Chondrocyte (in vitro differentiated cells): ENCODE measurements at places on chromosomes 11 and 22. TPM values are rescaled to one million over a fixed set of nuclear protein-coding genes. Genes with fewer than 3 reads are reported as not detected.

The CBLIF gene
- total RNA-seq = not detected in 3 replicates

The HIPK3 gene
- total RNA-seq = 77.6 to 83.0 TPM (median 80.1 TPM) in 3 replicates

GRCh38 chr11:78603792-78604191, 29.1 kb upstream of the NARS2 start:
- DNase-seq = no peak

DNA sequence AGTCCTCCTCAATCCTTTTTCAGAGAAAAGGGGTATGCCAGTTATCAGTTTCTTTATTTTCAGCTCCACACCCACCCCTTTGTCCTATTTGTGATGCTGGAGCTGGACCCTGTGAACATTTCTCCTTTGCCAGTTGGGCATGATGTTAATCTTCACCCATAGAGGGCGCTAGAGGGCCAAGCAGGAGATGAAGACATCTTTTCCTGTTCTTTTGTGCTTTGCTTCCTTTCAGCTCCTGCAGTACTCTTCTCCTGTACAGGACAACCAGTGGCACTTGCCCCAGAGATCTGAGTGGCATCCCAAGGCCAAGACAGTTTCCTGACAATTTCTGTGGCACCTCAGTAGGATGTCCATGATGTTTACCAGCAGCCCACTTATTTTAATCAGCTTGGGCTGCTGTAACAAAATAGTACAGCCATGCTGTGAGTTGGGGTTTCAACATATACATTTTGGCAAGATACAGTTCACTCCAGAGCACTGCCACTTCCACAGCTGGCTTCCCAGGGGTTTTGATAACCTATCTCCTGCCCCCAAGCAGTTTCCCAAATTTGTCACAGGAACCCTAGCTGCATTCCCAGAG, 4.6 kb downstream of the SAA2 start:
- no peak for DNase-seq

GRCh38 chr11:2808850-2809846, 76.4 kb downstream of the CDKN1C start:
- no peak for DNase-seq

- no peak for DNase-seq
These were observed 90.7 kb downstream of the PPP6R3 start for GRCh38 chr11:68551223-68551622.

DNA sequence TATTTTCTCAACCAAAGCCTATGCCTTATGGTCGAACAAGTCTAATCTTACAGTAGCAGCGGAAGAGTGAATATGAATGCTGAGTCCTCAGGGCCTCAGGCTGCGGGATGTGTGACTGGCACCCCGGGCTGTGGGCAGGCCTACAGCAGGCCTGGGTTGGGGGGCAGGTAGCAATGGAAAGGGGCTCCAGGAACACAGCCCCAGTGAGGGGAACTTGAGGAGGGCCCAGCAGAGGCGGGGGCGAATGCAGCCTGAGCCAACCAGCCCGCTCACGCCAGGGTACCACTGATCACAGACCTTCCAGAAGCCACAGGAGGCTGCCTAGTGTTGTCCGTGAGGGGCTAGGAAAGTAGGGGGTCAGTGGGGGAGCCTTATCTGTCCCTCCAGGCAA, 11.3 kb upstream of the CD5 start:
- no peak for DNase-seq

DNA sequence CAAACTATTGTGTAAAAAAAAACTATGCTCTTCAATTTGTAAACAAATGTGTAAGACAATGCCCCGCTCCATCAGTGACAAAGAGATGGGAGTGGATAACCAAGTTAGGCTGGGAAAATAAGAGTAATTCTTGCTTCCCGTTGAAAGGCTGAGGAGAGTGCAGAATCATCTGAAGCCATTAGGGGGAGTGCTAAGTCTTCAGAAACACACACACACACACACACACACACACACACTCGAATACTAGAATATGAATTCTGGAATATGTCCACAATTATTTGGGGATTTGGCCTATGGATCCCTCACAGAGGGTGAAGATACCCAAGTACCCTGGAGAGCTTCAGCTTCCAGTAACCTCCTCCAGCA, 27.8 kb upstream of the ROBO3 start:
- no peak for DNase-seq

DNA sequence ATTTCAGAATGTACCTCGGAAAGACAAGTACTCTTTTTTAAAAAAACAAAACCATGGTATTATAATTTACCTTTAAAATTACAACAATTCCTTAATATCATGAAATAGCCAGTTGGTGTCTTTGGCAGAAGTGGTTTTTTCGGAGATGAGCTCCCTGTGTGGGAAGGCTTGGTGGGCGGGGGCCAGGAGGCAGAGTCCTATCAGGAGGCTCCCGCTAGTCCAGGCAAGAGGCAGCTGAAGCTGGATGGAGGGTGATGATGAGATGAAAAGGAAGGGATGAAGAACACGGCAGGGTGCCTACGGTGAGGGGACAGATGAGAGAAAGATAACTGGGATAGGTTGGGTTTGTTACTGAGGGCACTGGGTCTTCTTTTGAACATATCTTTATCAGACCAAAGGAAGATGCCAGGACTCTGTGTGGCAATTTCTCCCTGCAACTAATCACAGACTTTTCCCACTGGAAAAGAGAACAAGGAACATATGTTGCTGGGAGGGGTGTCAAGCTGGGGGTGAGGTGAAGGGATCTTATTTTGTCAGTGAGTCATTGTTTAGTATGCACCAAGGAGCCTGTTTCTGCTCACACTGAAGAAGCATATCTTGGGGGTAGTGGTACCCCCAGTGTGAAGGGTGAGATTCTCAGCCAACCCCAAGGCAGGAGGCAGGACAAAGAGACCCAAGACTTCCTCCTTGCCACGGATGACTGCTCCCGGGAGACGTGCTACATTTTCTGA, 91.5 kb upstream of the YWHAH start:
- no peak for DNase-seq

- DNase-seq = no peak
These were observed 98.5 kb downstream of the DBX1 start for GRCh38 chr11:20061776-20062175.

GRCh38 chr11:21411104-21411503, 741.7 kb downstream of the NELL1 start:
- no peak for DNase-seq

DNA sequence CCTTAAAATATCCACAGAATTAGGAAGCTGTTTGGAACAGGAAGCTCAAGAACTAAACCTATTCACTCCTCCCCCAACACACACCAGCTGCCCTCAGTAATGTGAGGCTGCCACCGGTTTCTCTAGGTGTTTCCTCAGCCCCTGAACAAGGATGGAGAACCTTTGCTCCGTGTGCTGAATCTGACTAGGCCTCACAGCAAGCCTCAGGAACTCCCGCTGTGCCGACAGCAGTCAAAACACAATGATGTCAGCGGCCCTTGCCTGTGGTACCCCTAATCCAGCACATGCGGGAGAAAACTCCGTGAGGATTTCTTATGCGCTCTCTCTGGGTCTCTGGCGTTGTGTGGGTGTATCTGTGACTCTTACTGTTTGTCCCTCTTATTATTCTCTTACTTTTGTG, 153.3 kb downstream of the EFCAB6 start:
- DNase-seq = no peak

DNA sequence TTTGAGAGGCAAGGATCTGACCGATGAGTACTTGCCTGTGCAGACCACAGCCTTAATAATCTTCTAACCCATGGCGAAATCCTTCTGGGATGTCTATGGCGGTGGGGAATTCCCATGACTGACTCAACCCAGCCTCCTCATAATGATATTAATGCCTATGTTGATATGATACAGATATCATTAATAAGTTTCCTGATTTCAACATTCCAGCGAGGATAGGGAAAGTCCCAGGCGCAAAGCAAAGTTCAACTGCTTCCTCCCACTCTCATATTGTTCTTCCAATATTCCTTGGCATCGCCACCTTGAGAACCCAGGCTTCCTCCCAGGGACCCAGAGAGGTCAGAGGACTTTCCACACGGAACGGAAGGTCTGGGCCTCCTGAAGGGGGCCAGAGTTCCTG, 110.3 kb upstream of the TMEM45B start:
- DNase-seq = no peak

GRCh38 chr11:92607969-92608722, 361.3 kb upstream of the MTNR1B start:
- no peak for DNase-seq

The RHOG gene
- 36.8 to 44.8 TPM (median 38.9 TPM) in 3 replicates for total RNA-seq

- DNase-seq = no peak
These were observed 926 bp downstream of the CD6 start for GRCh38 chr11:60972182-60973030.

GRCh38 chr11:101955701-101956100, 39.4 kb upstream of the ANGPTL5 start:
- DNase-seq = peak; percentile 37

DNA sequence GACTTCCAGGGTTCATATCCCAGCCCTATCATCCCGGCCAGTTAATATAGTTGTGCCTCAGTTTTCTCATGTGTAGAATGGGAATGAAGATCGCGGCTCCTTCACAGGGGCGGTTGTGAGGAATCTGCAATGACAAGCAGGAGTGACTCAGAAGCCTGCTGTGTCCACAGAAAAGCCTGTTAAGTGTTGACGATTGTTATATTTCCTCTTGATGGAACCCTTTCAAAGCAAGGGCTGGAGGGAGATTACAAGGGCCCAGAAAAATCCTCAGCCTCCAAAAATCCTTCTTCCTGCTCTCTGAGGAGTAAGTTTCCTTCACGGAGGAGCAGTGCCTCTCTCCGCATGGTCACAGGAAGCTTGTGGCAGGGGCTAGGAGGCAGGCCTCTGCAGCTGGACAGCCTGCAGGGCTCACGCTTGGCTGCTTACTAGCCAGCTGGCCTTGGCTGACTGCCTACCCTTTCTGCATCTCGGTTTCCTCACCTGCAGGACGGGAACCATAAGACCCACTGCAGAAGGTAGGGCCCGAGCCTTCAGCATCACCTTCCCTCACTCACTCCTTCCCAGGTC, 63.4 kb downstream of the CACNG2 start:
- no peak for DNase-seq

The SLC1A2 gene
- 0.10 to 1.1 TPM (median 0.26 TPM) in 3 replicates for total RNA-seq

GRCh38 chr11:19433367-19433766, 192.6 kb upstream of the E2F8 start:
- no peak for DNase-seq

- DNase-seq = no peak
These were observed 22.3 kb upstream of the ST3GAL4 start for GRCh38 chr11:126333142-126333541.

DNA sequence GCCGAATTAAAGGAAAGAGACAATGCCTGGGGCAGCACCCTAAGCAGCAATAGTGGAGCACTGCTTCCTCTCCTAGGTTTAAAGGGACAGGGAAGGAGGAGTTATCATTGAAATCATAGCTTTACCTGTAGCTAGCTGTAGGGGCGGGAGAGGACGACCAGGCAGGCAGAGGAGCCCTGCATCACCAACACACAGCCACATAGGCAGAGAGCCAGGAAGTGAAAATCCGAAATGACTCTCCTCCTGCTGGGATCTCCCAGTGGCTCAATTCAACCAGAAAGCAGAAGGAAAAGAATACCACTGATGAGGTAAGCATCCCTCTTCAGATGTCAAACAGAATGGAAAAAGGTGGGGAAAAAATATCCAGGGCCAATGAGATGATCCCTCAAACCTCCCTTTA, 20.4 kb downstream of the MRGPRX4 start:
- DNase-seq = no peak

The TREH gene
- not detected in 3 replicates for total RNA-seq

The CARNS1 gene
- total RNA-seq = 0.36 to 1.8 TPM (median 1.8 TPM) in 3 replicates

DNA sequence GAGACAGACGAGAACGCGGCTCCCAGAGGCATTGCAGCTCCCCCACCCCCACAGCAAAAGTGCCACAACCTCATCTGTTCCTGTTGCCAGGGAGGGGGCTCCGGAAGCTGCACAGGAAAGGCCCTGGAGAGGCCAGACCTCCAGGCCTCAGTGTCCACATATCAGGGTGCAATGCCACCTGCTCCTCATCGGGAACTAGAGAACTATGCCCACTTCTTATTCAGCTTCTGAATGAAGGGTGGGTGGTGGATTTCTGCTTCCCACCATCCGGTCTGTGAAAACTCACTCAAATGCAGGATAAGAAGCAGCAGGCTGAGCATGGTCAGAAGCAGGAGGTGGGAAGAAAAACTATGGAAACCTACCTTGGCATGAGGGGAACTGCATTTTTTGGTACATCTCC, 105.9 kb downstream of the MED15 start:
- DNase-seq = no peak

- peak; percentile 83 for DNase-seq
These were observed 11.0 kb downstream of the RHBDD3 start for GRCh38 chr22:29256606-29257325.

DNA sequence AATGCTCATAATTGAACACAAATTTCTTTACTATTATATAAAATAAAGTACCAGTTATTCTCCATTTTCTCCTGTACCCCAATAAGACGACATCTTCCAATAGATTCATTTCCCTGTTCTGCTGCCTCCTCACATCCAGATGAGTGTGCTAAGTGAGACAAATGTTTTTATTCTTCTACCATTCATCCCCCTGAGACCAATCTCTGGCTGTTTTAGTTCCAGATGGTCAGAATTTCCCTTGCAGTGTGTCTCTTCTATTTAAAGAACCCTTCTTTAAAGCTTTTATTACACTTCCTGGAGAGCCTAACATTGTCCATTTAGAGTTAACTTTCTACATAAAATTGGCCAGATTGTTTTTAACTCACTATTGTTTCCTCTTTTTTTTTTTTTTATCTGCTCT, 41.2 kb upstream of the GLYATL1 start:
- DNase-seq = no peak

The MYO18B gene
- 0.10 to 0.20 TPM in 2 of 3 replicates, not detected in the other for total RNA-seq

The CPT1A gene
- 58.0 to 83.0 TPM (median 58.8 TPM) in 3 replicates for total RNA-seq

DNA sequence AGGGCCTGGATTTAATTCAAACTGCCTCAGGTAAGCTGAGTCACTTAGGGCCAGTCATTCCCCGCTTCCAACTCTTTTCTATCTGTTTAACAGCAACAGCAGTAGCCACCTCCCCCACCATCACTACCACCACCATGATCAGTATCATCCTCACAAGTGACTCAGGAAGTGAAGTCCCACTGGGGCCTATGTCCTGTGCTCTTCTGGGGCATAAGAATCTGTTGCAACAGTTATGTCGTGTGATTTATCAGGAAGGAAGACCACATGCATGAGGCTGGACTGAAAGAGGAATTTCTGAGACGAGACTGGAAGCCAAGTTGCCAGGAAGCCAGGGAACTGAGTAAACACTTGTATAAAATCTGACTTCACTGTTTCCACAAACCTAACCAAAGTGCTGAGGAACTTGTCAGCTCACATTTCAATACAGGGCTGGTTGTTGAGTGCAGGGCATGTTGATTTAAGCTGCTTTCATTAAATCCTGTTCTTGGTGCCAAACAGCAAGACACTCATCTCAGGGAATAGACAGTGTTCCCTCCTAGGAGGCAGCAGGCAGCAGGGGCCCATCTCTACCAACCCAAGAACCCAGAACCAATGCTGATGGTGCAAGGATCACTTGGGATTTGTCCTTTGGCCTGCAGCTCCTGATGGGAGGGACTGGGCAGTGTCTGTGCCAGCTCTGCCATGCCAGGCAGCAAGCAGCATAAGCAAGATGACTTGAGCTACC, 226.7 kb upstream of the NARS2 start:
- no peak for DNase-seq
